CD4-positive, alpha-beta T cell (primary cell): ENCODE measurements at places on chromosomes 2 and 18. TPM values are rescaled to one million over a fixed set of nuclear protein-coding genes. Genes with fewer than 3 reads are reported as not detected.

Gene MYO1B
- 1.3 TPM for total RNA-seq

Gene CYTIP
- total RNA-seq: 490 TPM

Gene ADAM23
- 7.7 TPM for total RNA-seq

Gene TNS1
- total RNA-seq: 0.25 TPM

Gene FASTKD1
- total RNA-seq: 6.3 TPM

Gene ZNF804A
- total RNA-seq: not detected

Gene MAP3K19
- total RNA-seq: not detected

Gene MORN2
- 2.1 TPM for total RNA-seq

Gene CLEC4F
- total RNA-seq: not detected

Gene NOP58
- total RNA-seq: 288 TPM

Gene INPP5D
- 141 TPM for total RNA-seq

Gene IL1F10
- total RNA-seq: not detected
